ENCODE measurements at places on chromosomes 12 and 14.
A peak's percentile ranks its signal among the peaks of the same experiment; 100 is the strongest.

GRCh38 chr12:127025545-127025944 is 1241.4 kb upstream of the TMEM132C start:
- no peak for DNase-seq

- DNase-seq: no peak
Measured at GRCh38 chr14:96400495-96400894, 8.6 kb downstream of the AK7 start.

DNA sequence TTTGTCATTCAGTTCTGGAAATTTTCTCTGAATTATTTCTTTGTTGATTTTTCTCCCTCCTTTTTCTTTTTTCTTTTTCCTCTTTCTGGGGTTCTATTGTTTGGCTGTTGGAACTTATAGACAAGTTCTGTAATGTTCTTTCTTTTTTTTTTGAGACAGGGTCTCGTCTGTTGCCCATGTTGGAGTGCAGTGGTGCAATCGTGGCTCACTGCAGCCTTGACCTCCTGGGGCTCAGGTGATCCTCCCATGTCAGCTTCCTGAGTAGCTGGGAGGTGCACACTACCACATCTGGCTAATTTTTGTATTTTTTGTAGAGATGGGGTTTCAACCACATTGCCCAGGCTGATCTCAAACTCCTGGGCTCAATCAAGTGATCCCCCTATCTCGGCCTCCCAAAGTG is 30.1 kb upstream of the TBC1D30 start:
- no peak for DNase-seq

- no peak for DNase-seq
Measured at GRCh38 chr14:103127861-103128598, 4.8 kb downstream of the TNFAIP2 start.

DNA sequence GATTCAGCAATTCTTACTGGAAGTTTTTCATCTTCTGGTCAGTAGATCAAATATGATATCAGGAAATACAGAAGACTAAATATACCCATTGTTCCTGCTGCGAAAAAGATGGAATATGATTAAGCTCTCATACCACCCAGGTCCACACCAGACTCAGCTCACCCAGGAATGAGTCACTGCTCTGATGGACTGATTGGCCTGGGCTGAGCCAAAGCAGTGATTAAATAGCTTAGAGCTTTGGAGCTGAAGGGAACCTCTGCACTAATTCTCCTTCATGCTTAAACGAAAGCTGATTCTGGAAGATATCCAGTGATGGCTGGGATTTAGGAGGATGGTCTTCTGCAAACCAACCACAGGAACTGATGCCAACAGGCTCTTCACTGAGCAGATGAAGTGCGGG is 62.0 kb upstream of the SYT1 start:
- DNase-seq: peak; percentile 19

DNA sequence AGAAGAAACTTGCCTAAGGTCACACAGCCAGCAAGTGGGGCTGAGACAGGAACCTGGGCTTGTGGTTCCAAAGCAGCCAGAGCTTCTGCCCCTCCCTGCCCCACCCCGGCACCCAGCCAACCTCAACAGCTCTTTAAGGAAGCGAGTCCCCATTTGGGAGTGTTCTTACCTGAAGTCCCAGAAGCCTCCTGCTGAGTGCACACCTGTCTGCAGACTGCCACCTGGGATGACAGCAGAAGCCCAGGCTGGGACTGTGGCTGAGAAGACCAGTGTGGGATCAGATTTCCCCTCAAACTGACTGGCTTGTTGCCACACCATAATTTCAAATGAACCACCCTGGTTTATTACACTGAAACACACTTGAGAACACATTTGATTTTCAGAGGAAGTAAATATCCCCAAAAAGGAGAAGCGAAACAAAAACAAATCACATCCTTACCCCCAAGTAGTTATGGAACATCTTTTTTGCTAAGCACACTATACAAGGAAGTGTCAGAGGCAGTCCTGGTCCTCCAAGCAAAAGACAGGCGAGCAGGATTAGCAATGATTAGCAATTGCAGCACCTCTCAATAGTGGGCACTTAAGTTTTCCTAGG is 6.3 kb upstream of the RIN3 start:
- DNase-seq: peak; percentile 70

- peak; percentile 15 for DNase-seq
Measured at GRCh38 chr12:64170024-64170423, 52.1 kb downstream of the KICS2 start.

GRCh38 chr12:57454566-57455373 is at the start of gene INHBE:
Gene INHBE, plus strand, starts transcription at chr12:57455307. Its CDS starts 230 bp downstream, at chr12:57455537.
- peak; percentile 69 for DNase-seq

GRCh38 chr14:105068818-105069217 is 3.6 kb upstream of the GPR132 start:
- peak; percentile 12 for DNase-seq

DNA sequence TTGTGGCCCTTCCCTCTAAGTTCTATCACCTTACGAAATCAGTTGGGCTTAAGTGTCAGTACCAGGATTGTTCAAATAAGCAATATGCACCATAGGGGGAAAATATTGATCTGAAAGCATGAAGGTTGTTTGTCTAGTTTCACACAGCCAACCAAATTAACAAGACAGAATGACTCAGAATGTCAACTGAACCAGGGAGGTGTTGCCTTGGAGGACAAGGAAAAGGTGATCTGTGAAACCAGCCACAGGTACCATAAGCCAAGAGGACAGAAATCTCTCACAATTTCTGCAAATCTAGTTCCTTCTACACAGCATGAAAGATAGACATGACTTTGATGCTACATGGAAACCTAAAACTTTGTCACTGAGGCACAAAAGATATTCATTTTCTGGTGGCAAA is 297.9 kb downstream of the BCL11B start:
- DNase-seq: no peak
